ENCODE measurements at places on chromosomes 3 and 15.

DNA sequence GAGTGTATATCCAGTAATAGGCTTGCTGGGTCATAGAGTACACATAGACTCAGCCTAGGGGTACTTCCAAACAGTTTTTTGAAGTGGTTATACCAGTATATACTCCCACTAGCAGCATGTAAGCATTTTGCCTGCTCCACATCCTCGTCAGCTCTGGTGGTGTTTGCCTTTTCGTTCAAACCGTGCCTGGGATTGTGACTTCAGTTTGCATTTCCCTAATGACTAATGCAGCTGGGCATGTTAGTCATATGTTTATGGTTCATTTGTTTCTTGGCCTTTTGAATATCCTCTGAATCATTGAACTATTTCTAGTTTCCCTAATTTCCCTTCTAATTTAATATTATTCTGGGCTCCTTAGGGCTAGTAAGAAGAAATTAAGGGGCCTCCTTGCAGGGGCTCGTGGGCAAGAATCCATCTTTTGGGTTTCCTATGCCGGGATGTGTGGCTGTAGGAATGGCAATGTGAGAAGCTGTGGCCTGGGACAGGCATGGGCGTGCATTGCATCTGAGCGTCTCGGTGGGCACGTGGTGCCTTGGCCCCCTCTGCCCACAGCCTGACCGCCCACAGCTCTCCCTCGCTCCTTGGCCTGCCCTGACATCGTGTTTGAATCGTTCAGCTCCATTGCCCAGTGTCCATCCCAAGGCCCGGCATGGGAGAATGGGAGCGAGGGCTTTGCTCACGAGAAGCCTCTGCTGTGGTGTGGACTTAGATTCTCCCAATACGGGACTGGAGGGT is 26.4 kb downstream of the FAH start:
- DNase-seq = no peak

DNA sequence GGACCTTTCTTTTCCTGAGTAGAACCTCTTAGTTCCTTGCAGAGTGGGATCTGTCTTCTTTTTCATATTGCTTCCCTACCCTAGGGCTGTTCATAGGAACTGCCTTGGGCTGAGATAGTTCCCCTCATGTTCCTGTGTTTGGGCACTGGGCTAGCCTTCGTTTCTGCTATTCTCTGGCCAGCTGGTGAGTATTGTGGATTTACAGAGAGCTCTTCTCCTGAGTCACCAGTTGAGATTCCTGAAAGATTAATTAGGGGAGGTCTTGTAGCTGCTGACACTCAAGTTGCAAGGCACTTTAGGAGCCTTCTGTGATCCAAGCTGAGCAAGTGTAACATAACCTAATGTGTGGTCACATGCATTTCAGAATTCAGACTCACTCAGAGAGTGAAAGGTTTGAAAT is 30.7 kb downstream of the CHD2 start:
- DNase-seq = no peak

GRCh38 chr15:39887832-39888231 is 32.2 kb downstream of the GPR176 start:
- peak; percentile 25 for DNase-seq

GRCh38 chr3:66198437-66199088 is 22.2 kb upstream of the SLC25A26 start:
- no peak for DNase-seq

- no peak for DNase-seq
Observed at GRCh38 chr3:42500909-42501308, 1.5 kb upstream of the VIPR1 start.

- DNase-seq = no peak
Observed at GRCh38 chr3:50157827-50158529, 2.9 kb downstream of the SEMA3F start.

- peak; percentile 80 for DNase-seq
Observed at GRCh38 chr3:134197681-134198261, 52.9 kb downstream of the RYK start.

DNA sequence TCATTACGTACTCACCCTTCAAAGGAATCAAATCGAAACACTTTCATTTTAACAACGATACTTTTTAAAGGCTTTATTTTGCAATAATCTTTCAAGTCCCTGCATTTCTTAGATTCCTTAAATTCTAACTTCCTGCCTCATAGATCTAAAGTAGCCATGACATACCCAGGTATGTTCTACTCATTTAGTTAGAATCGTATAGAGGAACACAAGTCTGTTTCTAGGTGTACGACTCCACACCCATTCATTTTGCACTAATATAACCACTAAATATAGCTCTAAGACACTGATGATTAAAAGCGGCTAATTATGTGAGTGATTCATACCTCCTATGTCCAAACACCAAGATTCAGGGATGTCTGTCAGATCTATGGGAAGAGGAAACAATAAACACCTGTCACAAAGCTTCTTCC is 1.3 kb downstream of the ATP13A3 start:
- no peak for DNase-seq

DNA sequence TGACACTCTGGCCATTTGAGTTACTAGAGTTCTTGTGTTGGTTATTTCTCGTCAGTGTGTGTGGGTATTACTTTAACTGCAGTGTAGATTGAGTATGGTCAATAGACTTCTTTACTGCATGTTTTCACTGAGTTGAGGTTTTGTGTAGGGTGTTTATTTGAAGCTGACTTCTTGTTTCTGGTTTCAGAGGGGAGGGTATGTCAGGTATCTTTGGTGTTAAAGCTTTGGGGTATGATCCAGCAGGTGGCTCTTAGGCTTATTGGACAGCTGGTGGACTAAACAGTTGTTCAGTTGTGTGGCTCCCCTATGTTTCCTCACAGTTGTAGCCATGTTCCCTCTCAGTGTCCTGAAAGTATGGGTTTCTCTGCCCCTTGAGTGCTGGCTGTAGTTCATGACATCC is 72.0 kb downstream of the AKAP13 start:
- DNase-seq = no peak

- DNase-seq = no peak
Observed at GRCh38 chr3:73036694-73037591, 24.5 kb upstream of the EBLN2 start.

- DNase-seq = peak; percentile 67
Observed at GRCh38 chr3:2098398-2099027, at the start of gene CNTN4. Gene CNTN4, plus strand, starts transcription at chr3:2098866.

GRCh38 chr3:72282918-72283317 is 498.0 kb upstream of the PROK2 start:
- DNase-seq = no peak

DNA sequence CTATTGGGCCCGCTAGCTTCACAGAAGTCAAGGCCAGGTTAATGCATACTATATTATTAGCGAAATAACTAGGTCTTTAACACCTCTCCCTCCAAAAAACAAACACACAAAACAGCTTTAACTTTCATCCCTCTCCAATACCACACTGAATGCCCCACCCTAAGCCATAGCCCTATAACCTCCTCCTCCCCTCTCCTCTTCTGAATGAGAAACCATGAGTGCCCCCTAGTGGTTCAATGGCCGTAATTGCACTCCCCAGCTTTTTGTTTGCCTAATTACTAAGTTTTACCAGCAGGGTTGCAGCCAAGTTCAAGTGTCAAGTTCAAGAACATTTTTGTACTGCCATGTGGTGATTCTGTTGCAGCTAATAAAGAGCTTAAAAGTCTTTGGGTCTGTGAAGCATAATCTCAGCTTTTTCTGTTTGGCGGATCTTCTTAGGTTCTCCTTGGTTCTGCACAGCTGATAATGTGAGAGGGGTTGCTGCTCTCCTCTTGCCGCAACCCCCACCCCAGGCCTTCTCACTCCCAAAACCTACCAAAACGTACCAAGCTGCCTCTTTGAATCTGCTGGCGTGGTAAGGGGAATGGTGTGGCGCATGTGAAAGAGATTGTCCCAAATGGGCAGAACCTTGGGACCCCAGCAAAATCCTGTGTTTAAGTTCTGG is 57.9 kb downstream of the RPL22L1 start:
- DNase-seq = peak; percentile 69

DNA sequence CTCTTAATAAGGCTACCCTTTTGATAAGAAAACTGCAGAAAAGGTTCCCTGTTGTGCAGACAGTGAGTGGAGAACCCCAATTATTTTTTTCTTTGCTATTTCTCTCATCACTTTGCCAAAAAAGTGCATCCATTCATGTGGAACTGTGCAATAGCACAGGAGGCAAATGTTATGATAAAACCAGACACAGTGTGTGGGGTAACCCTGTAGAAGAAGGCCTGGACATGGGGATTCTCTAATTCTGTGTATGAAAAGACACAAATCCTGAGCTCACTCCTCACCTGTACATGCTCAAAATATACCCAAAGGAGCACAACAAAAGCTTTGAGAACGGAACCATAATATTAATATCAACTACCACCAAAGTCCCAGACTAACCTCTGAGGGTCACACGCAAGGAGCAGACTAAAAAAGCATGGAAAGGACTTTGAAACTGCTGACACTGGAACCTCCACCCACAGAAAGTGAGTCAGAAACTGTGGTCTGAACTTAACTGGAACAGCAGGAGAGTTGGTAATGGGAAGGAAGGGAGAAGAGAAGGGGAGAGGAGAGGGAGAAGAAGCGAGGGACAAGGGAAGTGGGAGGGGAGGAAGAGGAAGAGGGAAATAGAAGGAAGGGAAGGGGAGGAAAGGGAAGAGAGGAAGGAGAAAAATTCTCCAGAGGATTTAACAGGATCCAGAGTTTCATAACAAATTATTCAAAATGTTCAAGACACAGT is 299.9 kb downstream of the TBC1D5 start:
- no peak for DNase-seq

- no peak for DNase-seq
Observed at GRCh38 chr3:187207624-187208023, 10.3 kb downstream of the RTP1 start.

DNA sequence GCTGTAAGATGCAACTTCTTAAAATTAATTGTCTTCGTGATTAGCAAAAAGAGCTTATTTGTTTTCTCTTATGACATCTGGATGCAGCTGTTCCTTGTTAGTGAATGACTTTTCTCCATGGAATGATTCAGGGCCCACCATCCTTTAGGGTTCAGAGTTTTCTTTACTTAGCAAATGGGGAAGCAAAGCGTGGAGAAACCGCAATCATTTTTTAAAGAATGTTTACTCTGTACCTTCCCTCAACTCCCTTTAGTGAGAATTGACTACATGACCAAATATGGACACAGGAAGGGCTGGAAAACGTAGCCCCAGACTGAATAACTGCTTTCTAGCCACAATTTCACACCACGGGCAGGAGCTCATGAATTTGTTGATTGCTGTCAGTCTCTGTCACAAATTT is 130.1 kb downstream of the EDEM1 start:
- DNase-seq = no peak

GRCh38 chr15:39078026-39078425 is 502.9 kb upstream of the THBS1 start:
- DNase-seq = no peak

- DNase-seq = no peak
Observed at GRCh38 chr3:112411425-112411824, 78.5 kb downstream of the CD200 start.

DNA sequence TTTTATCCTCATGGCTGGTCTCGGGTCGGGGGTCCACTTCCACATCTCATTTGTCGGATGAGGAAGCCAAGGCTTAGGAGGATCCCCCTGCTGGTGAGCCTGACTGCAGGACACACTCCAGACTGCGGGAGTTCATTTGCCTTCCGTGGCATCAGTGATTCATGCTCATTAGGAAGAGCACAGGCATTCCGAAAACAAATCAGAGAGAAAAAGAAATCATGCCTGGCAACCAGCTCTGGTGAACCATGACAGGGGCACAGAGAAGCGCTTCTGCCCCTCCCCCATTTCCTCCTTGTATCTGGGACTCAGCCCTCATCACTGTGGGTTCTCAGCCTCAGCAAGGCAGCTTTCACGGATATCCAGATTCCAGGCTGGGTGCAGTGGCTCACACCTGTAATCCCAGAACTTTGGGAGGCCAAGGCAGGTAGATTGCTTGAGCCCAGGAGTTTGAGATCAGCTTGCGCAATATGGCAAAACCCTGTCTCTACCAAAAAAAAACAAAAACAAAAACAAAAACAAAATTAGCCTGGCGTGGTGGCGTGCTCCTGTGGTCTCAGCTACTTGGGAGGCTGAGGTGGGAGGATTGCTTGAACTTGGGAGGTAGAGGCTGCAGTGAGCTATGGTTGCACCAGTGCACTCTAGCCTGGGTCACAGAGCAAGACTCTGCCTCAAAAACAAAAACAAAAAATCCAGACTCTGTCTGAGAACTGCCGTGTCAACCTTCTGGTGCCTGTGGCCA is 28.4 kb downstream of the IRAK2 start:
- no peak for DNase-seq

GRCh38 chr15:85318732-85319076 is 61.7 kb upstream of the AKAP13 start:
- DNase-seq = no peak

GRCh38 chr3:27661797-27662196 is 60.3 kb downstream of the EOMES start:
- DNase-seq = no peak

GRCh38 chr3:123161167-123161566 is 40.6 kb upstream of the SEC22A start:
- DNase-seq = no peak

DNA sequence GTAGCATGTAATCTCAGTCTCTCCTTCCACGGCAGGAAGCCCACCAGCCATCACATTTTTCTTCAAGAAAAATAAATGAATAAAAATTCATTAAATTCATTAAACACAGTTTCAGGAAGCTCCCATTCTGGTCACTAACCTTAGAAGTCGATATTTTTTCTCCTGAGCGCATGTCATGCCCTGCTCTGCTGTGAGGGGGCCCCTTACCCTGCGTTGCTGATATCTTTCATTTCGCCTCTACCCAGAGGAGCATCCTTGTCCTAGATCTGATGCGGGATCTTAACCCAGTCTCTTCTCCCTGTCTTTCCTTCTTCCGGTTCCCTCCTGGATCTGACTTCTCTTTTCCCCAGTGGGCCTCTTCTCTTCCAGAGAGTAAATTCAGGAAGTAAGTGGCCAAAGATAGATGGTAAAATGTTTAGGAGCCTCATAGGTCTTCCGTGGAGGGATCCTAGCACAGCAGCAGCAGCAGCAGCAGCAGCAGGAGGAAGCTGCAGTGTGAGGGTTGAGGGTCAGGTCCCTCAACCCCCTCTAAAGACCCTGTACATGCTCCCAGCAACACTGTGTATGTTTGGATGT is 1.4 kb upstream of the ILDR1 start:
- DNase-seq = no peak

- no peak for DNase-seq
Observed at GRCh38 chr3:36525115-36525801, 145.0 kb downstream of the STAC start.

- no peak for DNase-seq
Observed at GRCh38 chr3:8988384-8988655, 25.0 kb upstream of the RAD18 start.

DNA sequence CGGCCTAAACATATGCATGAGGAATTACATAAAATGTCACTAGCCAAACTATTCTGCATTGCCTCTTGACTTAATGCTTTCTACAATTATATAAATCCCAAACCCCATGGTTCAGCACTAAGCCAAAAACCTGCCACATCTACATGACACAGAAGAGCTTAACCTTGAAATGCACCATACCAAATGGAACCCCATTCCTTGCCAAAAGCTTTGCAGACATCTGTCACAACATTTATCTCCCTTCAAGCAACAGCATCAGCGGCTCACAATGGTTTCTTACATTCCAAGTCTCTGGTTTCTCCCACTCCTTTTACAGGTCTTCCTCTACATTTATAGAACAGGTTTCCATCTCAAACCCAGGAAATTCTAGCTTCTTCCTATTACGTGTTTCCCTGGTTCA is 58.4 kb upstream of the GYG1 start:
- no peak for DNase-seq

- no peak for DNase-seq
Observed at GRCh38 chr3:143078883-143079282, 40.7 kb upstream of the CHST2 start.

GRCh38 chr3:46934498-46935167 is 41.9 kb downstream of the CCDC12 start:
- no peak for DNase-seq
